Fibroblast of skin of left biceps (primary cell): ENCODE measurements at places on chromosomes 13 and 19.

DNA sequence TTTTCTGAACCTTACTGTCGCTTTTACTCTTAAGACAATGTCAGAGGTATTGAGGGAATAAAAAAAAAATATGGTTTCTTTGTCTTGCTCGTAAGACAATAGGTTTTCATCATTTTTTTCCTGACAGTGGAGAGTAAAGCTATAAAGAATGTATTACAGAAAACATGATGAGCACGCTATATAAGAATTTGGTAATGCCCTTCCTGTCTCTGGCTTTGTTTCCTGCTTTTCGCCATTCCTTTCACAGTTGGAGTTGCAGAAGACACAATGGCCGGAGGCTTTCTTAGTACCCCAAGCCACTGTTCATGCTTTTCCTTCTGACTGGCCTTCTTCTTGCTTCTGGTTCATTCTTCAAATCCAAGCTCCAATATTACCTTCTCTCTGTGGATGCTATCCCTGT lies 101.0 kb upstream of the DACH1 start:
- no peak for DNase-seq

DNA sequence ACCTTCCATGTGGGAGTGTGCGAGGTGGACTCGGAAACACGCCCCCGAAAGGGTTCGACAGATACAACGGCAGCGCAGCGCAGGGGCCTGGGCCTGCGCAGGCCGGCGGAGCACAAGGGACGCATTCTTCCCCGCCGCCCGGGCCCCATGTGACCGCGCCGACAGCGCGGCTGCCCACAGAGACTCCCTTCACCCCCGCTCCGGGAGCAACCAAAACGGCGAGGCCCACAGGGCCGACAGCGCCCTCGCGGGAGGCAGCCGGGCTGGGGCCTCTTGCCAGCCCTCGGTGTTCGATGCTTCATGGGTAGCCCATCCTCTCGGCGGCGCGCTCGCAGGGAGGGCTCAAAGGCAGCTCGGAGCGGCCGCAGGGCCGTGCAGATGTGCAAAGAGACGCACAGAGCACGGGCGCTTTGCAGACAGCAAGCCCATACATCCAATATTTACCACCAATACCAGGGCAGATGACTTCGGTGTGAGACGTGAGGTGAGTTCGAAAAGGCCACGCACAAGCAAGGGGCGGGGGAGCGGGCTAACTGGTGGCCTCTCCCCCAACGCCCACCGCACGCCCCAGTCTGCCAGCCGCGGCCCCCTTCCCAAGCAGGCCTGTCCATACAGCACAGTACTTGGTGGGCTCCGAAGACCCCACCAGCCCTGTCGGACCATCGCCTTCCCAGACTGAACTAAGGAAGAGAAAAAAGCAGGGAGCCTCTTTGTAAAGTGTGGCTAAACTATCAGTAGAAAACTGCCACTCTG lies 89.9 kb downstream of the CRYL1 start:
- DNase-seq = no peak

GRCh38 chr13:48726711-48727110 lies 73.0 kb downstream of the CYSLTR2 start:
- DNase-seq = no peak

DNA sequence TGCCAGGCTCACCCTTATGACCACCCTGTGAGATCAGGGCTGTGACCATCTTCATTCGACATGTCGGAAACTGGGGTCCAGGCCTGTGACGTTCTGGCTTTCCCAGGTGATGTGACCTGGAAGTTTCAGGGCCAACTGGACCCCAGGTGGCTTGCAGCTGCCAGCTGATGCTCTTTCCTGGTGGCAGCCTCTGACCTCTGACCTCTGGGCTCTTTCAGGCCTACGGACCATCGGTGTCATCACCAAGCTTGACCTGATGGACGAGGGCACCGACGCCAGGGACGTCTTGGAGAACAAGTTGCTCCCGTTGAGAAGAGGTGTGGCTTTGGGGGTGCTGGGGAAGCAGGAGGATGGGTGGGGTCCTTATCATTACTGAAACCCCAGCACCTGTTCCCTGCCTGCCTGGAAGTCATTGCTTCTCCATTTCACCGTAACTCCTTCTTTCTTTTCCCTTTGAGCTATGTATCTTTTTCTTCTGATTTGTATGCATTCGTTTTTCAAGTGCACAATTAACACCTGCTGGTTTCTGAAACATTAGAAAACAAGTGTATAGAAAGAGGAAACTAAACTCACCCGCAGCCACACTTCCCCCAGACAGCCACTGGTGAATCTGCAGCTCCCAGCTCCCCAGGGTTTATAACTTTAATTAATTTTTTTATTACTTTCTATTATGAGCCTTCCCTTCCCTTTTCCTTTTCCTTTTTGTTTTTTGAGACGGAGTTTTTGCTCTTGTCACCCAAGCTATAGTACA lies 58.9 kb downstream of the TMED1 start:
- DNase-seq = no peak

GRCh38 chr19:6476155-6476895 lies 5.3 kb downstream of the DENND1C start:
- DNase-seq = peak; percentile 5

DNA sequence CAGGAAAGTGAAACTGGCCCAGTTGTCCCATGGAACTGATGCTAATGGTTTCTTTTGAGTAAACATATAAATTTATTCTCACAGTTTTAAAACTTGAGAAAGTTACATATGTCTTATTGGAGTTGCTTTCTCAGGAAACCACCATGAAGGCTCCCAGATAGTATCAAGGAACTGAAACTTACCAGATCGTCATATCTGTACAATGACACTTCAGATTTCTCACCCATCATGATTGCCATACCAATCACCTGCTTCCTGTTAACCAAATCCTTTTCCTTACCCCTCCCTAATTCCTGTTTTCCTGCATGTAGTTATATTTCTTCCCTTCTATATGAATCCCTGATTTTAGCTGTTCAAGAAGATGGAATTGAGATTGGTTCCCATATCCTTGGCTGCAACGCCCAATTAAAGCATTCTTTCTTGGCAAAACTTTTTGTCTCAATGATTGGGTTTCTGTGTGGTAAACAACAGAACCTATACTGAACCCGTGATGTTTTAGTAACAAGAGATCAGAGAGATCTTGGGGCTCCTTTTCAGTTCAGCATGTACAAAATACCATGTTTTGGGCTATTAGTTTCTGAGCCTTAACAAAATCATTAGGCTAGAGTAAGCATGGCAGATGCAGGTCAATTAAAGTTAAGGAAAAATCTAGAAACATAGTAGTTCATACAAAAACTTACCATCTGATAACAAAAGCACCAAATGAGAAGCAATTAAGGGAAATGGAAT lies 781.3 kb upstream of the MIR17HG start:
- DNase-seq = no peak

DNA sequence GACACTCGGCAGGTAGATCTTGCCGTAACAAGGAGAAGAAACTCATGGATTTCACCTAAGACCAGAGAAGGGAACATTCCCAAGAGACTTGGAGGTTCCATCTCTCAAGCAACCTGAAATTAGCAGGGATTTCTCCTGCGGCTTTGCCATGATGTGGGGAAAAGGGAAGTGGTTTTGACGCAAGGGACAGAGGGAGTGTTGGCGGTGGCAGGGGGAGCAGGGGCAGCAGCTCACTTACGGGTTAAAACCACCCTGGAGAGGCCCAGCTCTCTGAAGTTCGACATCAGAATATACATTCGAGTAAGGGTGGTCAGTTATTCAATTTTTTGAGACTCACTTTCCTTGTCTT lies 76.1 kb upstream of the POMP start:
- no peak for DNase-seq

DNA sequence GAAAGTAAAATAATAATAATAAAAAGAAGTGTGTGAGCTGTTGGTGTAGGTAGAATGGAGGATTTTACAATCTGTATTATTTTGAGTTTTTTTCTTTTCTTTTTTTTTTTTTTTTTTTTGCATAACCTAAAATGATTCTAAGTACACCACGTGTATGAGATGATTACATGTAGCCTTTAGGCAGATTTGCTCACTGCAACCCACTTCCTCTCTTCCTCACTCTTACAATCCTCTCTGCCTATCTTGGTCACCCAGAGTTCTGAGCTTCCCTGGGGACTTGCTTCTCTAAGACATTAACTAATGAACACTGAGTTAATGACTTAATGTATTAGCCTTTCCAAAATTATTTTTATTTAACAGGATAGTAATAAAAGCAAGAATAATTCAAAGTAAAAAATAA lies 1169.6 kb downstream of the EFNB2 start:
- no peak for DNase-seq

- no peak for DNase-seq
Measured at GRCh38 chr13:111140562-111141105, 25.5 kb downstream of the ARHGEF7 start.

DNA sequence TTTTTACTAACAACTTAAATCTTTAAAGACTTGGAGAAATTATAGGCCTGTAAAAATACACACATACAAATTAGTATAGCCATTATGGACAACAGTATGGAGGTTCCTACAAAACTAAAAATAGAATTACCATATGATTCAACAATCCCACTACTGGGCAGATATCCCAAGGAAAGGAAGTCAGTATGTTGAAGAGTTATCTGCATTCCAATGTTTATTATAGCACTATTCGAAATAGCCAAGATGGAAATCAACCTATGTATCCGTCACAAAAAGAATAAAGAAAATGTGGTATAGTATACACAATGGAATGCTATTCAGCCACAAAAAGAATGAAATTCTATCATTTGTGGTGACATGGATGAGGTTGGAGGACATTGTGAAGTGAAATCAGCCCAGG lies 37.2 kb downstream of the SLITRK1 start:
- DNase-seq = peak; percentile 41

DNA sequence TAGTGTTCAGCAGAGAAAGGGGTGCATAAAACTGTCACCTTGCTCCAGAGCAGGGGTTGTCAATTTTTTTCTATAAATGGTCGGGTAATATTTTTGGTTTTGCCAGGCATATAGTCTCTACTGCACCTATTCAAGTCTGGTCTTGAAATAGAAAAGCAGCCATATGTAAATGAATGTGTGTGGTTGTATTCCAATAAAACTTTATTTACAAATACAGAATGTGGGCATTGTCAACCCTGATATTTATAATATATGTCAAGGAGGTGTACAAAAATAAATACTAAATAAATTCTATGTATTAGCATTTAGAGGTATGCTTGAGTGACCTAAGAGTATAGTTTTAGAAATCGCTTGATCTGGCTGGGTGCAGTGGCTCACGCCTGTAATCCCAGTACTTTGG lies 97.6 kb upstream of the SPRY2 start:
- no peak for DNase-seq

GRCh38 chr13:33678906-33679657 lies 138.9 kb upstream of the RFC3 start:
- no peak for DNase-seq

GRCh38 chr19:49581007-49581508 lies at the start of gene PRRG2:
PRRG2 (plus strand) TSS chr19:49581316; CDS start chr19:49583220, 1,904 bp downstream.
- DNase-seq = no peak

GRCh38 chr19:58338825-58339558 lies 12.2 kb downstream of the ZSCAN22 start:
- DNase-seq = no peak

GRCh38 chr13:27034678-27035111 lies 136.9 kb downstream of the USP12 start:
- DNase-seq = no peak

GRCh38 chr19:41606215-41606837 lies 20.5 kb downstream of the CEACAM4 start:
- no peak for DNase-seq

GRCh38 chr19:19460761-19461265 lies 54.5 kb downstream of the TSSK6 start:
- no peak for DNase-seq

DNA sequence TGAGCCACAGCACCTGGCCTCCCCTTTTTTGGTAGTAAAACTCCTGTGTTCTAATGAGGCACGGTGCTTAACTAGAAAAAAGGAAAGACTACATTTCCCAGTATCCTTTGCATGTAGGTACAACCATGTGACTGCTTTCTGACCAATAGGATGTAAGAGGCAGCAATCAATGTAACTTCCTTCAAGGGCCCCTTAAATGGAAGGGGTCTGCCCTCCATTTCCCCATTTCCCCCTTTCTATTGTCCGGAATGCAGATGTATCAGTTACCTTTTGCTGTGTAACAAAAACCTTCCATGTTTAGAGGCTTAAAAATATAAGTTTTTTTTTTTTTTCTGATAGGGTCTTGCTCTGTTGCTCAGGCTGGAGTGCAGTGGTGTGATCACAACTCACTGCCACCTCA lies 2.2 kb downstream of the GPR32 start:
- no peak for DNase-seq

DNA sequence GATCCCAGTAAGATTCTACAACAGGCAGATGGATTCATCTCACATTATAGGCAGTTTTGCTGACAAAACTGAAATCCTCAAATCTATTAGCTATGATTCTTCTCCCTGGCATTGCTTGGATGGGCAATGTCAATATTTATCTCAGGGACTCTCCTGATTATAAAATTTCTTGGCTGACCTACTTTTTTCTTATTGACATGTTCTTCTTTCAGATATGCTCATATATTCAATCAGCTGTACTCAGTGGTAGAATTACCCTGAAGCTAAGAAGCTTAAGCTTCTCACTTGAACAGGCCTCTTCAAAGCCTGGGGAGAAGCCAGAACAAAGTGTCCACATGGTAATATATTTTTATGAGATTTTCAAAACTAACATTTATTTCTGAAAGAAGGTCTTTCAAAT lies 513.6 kb downstream of the PCDH9 start:
- no peak for DNase-seq

- no peak for DNase-seq
Measured at GRCh38 chr19:49441210-49441959, at the start of gene SLC17A7. SLC17A7 (minus strand) TSS chr19:49441527; CDS start chr19:49441379, 148 bp downstream.

DNA sequence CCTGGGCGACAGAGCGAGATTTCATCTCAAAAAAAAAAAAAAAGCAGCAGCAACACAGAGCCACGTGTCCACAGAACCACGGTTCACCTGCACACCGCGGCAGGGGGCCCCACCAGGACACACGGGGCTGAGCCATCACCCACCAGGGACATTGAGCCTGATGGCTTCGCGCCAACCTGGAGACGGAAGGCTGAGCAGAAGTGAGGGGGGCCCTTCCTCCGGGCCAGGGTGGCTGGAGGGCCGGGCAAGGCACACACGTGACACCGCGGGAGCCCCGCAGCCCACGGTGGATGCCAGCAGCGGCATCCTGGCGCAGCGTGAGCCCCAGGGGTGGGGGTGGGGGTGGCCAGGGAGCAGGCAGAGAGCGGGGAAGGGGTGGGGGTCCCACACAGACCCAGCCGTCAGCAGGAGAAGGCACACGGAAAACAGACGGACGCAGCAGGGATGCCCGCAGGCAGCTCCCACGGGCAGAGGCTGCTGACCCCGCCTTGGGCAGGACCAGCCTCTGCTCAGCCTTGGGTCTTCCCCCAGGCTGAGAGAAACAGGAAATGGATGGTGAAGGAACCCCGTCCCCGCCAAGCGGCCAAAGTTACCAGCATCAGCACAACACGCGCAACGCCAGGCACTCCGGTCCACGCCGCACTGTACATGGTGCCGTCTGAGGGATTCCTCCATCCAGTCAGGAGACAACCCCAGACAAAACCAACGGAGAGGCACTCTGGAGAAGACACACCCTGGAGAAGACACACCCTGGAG lies 33.6 kb downstream of the SBNO2 start:
- DNase-seq = no peak

- DNase-seq = no peak
Measured at GRCh38 chr13:109740721-109741120, 45.7 kb downstream of the IRS2 start.

GRCh38 chr13:77353995-77354394 lies 27.1 kb upstream of the MYCBP2 start:
- no peak for DNase-seq
